RKO (cell line): ENCODE measurements at places on chromosomes 6 and 20.
A peak's percentile ranks its signal among the peaks of the same experiment; 100 is the strongest.

GRCh38 chr6:154236646-154237301 lies 119.8 kb downstream of the IPCEF1 start:
- DNase-seq, result no peak

GRCh38 chr6:162699961-162700360 lies 27.6 kb downstream of the PRKN start:
- no peak for DNase-seq

GRCh38 chr6:166005944-166006899 lies 161.4 kb downstream of the TBXT start:
- DNase-seq, result no peak

DNA sequence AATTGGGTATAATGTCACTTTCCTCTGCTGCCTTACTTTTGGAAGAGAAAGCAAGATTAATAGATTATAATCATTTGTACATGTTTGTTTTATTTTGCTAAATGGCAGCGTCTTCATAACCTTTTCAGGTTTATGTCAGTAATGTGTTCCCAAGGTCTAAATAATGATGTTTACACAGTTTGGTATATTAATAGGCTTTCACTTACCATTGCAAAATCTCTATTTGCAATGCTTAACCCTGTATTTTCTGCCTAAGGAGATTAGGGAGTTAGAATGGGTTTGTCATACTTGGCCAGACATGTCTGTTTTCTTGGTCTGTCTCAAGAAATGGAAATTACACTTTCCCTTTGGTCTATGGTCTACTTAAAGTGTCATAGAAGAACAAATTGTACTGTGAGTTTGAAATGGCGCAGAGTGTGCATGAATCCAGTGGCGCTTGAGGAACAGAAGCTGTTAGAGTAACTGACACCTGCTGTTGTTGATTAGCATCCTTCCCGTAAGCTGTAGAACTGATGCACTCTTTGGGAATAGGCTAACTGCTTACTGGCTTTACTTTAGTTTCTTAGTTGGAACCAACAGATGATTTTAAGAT lies 261.1 kb downstream of the SAMD5 start:
- no peak for DNase-seq

- DNase-seq, result no peak
Observed at GRCh38 chr20:45368221-45368980, 5.4 kb downstream of the SYS1 start.

- DNase-seq, result no peak
Observed at GRCh38 chr20:20480126-20480525, 112.2 kb downstream of the INSM1 start.

GRCh38 chr6:6969761-6970223 lies 138.0 kb upstream of the RREB1 start:
- DNase-seq, result no peak

- DNase-seq, result peak; percentile 79
Observed at GRCh38 chr20:48657426-48658197, 170.2 kb downstream of the PREX1 start.

DNA sequence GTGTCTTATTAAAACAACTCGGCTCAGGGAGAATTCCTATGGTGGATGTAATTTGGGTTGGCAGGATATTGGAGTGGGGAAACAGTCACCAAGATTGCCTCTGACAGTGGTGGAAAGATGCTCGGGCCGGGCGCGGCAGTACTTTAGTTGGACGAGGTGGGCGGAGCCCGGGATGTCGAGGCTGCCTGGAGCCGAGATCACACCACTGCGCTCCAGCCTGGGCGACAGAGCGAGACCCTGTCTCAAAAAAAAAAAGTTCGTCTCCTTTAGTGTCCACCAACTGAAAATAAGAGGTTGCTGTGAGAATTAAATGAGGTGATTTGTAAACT lies 621 bp downstream of the NOL7 start:
- DNase-seq, result peak; percentile 71

GRCh38 chr20:54068495-54068894 lies 1.9 kb downstream of the BCAS1 start:
- no peak for DNase-seq

- no peak for DNase-seq
Observed at GRCh38 chr20:18588574-18588933, 700 bp downstream of the DTD1 start.

GRCh38 chr6:27241443-27241842 lies 6.1 kb upstream of the PRSS16 start:
- DNase-seq, result no peak

- no peak for DNase-seq
Observed at GRCh38 chr6:168514216-168514615, 73.2 kb downstream of the SMOC2 start.

GRCh38 chr6:167122827-167123657 lies at the start of gene CCR6:
Gene CCR6, plus strand, starts transcription at chr6:167123096. Its CDS starts 13,039 bp downstream, at chr6:167136135.
- DNase-seq, result no peak

DNA sequence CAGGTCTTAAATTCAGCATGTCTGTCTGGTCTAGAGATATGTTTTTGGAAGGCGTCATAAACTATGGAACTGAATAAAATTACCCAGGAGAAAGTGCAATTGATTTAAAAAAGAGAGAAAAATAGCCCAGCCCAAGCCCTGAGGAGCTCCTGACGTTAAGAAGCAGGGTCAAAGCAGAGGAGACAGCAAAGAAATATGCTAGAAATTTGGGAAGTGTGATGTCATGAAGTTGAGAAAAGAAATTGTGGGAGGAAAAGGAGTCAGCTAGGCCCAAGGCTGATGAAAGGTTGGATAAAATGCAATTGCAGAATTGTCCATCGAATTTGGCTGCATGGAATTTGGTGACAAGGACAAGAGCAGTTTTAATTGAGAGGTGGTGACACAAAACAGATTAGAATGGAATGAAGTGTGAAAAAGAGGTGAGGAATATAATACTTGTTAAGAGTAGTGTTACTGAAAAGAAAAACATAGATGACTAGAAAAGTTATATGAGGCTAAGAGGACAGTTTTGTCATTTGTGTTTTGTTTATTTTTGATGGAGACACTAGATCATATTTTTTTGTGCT lies 381.6 kb downstream of the LAMA2 start:
- no peak for DNase-seq

GRCh38 chr20:63826753-63827152 lies 4.3 kb downstream of the ZBTB46 start:
- no peak for DNase-seq
